ENCODE measurements at places on chromosomes 16 and 17.

DNA sequence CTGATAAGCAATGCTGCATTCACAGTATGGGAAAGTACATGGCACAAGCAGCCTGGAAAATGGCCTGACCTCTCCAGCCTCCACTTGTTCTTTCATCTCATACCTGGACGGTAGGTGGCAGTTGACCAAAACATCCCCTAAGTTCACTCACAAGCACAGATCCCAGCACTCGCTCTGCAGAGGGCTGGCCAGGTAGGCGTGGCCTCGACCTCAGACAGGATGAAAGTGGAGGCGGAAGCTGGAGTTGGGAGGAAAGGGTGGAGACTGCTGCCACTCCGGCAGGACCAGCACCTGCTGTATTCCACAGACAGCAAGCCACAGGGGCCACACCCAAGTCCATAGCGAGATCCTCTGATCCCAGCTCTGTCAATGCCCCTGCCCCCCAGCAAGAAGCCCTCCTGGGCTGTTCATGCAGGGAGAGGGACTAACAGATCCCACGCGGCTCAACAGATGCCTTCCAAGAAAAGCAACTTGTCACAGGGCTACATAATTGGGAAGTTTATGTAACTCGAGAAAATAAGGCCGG, 31.3 kb downstream of the ZCCHC14 start:
- DNase-seq: no peak

DNA sequence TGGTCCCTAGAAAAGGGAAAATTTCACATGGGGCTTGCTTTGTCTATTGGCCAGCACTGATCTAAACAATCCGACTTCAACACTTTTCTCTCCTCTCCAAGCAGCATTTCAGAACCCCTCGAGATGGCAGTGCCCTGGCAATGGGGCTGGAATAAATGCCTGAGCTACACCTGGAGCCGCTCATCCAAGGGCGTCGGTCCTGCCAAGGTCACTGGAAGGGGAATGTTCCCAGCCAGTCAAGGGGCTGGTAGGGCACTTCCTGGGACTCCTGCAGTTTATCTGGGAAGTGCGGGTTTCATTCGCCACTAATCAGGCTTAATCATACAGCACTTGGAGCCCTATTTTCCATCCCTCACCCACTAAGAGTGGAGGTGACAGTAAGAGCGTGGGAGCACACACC, 17.1 kb downstream of the MEAK7 start:
- DNase-seq: no peak

- no peak for DNase-seq
These were observed 3.2 kb downstream of the CCR7 start for GRCh38 chr17:40561871-40562611.

DNA sequence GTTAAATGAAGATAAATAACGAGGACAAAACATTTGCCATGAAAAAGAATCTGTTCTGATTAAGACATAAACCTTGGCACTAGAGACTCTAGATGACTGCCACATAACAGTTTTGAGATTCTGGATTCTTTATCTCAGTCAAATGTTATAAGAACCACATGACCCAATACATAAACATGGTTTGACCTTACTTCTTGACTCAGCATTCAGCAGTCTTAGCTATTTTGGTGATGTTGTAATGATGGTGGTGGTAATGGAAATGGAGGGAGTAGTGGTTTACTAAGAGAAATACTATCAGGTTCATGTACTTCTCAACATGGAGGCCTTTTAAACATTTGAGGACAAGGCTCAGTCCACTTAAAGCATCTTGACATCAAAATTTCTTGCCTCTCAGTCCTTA, 925.4 kb downstream of the CDH11 start:
- DNase-seq: peak; percentile 13

DNA sequence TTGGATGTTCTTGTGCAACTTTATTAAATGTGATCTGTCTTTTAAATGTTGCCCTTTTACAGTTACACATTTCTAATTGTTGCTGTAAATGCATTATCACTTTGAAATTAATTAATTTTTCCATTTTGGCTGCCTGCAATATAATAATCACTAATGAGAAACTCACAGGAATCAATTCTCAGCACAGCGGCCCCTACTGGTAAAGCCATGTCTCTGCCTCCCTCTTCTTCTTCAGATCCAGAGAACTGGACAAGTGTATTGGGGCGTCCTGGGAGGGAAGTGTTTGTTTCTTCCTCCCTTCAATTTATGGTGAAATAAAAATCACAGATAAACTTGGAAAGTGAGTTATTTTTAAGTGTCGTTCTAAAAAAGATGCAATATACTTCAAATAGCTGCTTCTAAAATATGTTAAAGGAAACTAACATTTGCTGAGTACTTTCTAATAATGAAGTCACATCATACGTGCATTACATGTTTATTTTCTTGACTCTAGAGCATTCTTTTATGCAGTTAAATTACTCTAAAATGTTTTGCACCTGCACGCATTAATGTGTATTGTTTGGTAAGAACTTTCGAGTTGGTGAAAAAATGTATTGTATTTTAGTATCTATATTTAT, 338.0 kb downstream of the WWOX start:
- DNase-seq: no peak

DNA sequence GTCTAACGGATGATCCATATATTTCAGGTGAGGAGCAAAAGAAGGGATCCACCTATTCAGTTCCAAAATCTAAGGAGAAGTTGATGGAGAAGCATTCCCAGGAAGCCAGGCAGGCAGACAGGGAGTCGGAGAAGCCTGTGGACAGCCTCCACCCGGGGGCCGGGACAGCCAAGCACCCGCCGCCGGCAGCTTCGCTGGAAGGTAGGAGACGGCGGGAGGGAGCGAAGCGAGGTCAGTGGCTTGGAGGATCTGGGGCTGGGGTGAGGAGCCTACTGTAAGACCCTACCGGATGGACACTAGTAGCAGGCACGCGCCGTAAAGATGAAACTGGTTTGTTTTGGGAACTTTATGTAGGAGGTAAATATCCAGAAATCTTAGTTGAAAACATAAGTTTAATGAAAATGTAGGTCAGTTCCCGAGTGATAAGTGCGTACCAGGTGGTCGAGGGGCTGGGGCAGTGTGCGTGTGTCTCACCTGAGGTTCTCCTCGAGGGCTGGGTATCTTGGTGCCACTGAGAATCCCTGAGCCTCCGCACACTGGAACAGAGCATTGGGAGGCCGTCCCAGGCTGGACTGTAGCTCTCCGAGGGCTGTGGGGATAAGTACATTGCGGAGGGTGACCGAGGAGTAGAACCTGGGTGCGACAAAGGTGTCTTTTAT, 714 bp downstream of the SPATA33 start:
- DNase-seq: no peak

GRCh38 chr17:36703860-36704266, 102.5 kb downstream of the MRM1 start:
- DNase-seq: no peak

GRCh38 chr17:10812674-10813073, 8.8 kb upstream of the TMEM238L start:
- no peak for DNase-seq

GRCh38 chr16:57578521-57579360, 36.3 kb downstream of the ADGRG5 start:
- no peak for DNase-seq

DNA sequence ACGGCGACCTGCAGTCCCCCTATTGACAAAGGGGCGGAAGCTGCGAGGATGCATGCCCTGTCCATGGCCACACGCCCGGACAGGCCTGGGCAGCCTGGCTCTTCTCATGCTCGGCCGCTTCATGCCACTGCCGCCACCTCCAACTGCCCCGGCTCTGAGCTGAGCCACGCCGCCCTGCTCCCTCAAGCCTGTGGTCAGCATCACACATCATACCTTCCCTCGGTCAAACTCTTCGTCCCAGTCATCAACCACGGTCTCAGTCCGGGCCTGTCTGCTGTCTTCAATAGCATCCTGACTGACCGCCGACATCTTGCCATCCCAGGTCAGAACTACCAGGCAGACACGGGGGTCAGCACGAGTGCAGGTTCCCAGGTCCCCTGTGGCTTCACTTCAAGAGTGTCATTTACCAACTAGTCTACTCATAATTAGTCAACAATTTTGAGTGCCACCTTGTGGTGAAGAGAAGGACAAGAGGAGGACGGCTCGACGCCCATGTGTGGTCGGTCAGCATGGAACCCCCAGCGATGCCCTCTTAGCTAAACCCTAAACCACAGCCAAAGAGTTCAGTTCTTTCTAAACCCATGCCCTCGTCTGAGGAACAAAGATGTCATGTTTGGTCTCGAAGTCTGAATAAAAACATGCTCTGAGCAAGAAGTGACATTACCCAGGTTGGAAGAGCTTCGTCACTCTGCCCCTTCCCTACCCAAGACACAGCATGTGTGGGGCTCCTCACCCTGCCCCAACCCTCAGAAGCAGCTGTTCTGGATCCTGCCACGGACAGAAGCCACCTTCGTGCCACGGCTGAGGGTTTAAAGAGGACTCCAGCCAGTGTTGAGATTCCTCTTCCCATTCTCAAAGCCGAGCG, 16.9 kb upstream of the CYTH1 start:
- DNase-seq: no peak

DNA sequence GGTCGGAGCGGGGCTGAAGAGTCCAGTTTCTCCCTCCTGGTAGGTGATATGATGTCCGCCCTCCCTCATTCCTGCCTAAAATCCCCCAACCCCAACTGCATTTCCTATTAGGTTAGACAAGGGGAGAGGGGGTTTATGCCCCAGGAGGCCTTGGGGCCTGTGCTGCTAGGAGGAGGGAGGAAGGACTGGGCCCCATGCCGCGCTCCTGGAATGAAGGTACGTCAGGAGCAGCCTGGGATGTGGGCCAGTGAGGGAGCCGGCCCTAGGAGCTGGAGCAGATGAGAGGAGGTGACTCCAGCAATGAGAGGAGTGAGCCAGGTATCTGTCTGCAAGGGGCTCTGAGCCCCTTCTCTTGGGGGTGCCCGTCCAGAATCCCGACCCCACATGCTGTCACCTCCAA, 46.9 kb upstream of the CDC42EP4 start:
- DNase-seq: no peak

- DNase-seq: peak; percentile 69
These were observed 58.8 kb downstream of the SMG6 start for GRCh38 chr17:2244545-2245525.
